ENCODE measurements at places on chromosomes 2 and 18.

- DNase-seq: peak; percentile 61
Observed at GRCh38 chr2:233409286-233409991, 55.1 kb downstream of the DGKD start.

DNA sequence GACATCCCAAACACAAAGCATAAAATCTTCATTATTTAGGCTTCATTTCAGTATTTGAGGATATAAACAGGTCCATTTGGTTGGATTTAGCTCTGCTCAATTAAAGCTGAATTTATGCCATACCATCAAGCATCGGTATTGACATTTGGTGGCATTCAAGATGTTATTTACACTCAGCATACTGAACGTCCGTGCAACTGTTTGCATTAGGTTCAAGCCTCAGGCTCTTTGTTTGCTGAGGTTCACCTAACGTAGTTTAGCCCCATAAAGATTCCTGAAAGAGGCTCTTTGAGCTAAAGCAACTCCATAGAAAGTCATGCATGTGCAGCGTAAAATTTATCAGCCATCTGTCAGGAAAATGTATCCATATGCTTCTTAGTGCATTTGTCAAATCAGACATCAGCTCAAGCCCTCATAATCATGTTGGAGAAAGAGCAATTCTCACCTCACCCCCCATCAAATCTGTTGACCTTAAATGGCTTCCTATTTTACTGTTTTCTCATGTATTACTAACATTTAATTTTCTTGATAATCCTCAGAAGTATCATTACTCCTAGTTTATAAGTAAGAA is 366.9 kb downstream of the EPHA4 start:
- no peak for DNase-seq

DNA sequence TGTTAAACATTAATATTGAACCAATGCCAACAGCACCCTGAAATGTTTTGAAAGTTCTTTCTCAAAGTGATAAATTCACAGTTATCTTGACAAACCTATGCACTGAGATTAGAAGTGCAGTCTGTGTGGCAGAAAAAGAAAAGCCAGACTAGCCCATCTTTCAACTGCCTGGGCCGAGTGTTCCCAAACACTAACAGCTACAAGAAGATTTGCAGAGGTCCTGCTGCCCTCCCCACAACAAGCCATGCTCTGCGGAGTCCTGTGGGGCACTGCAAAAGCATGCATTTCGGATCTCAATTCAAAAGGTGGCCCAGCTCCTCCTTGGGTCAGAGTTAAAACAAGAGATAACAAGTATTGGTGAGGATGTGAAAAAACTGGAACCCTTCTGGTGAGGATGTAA is 208.4 kb upstream of the TMEM200C start:
- DNase-seq: no peak

GRCh38 chr18:52339891-52340371 is at the start of gene DCC:
Gene DCC, plus strand, starts transcription at chr18:52340197. Its CDS starts 591 bp downstream, at chr18:52340788.
- DNase-seq: no peak

DNA sequence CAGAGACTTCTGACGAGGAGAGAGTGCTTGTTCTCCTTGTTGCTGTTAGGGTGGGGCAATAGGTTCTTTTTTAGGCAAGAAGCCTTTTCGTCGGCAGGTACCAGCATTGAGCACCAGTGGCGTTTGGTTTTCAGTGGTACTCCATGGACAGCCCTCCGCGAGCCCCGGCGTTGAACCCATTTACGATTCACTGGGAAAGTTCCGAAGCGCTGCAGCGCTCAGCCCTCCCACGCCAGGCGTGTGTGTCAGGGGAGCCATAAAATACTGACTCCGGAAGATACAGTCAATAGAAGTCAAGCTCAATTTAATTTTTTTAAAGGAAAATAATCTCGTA is 494 bp upstream of the ROCK1 start:
- peak; percentile 57 for DNase-seq

GRCh38 chr2:207231967-207232366 is 66.2 kb upstream of the KLF7 start:
- no peak for DNase-seq

- DNase-seq: no peak
Observed at GRCh38 chr2:212814941-212815340, 276.3 kb upstream of the ERBB4 start.

DNA sequence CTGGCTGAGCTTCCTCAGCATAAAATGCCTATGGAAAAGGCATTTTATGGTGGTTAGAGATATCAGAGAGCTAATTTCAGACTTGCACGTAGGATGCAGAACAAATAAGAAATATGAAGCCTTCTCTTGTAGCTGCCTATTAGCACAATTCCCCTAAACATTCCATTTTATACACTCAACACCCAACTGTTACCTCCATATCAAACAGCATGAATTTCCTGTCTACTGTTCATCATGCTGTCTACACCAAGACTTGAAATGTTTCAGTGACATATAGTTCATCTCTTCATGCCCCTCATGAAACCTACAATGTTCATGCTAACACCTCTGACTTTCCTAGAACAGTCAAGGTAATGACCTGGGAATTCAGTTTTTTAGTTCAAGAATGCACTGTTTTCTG is 249.9 kb downstream of the PIEZO2 start:
- no peak for DNase-seq

GRCh38 chr2:89819809-89820208 is 1128.3 kb downstream of the RPIA start:
- DNase-seq: no peak

DNA sequence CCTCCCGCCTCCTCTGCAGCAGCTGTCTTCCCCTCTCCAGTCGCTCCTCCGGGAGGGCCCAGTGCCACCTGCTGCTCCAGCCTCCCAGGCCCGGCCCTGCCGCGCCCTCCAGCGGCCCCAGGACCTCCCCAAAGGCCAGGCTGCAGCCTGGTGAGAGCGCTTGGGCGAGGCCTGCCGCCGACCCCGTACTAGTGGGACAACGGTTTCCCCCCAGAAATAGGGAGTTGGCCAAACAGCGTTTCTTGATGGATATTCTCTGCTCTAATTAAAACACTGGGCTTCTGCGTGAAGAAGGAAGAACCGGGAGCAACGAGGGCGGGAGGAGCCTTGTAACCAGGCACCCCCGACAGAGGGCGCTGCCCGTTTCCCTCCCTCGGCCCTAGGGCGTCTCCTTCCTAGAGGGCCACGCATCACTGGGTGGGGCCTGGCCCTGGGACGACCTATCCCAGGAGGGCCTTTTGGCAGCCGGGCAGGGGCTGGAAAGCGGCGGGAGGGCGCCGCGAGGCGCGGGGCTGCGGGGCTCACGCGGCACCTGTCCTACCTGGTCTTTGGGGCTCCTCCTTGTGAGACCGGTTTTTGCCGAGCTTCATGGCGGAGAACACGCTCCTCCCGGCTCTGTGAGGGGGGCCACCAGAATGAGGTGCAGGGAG is 25.4 kb upstream of the OTOF start:
- DNase-seq: peak; percentile 85

DNA sequence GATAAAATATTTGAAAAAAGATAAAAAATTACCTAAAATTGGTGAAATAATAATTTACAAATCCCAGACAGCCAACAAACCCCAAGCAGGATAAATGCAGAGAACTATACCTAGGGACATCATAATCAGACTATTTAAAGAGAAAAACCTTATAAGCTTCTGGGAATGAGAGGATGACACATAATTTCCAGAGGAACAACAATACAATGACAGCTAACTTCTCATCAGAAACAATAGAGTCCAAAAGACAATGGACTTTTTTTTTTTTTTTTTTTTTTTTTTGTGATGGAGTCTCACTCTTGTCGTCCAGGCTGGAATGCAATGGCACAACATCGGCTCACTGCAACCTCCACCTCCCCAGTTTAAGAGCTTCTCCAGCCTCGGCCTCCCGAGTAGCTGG is 65.2 kb downstream of the SOCS6 start:
- no peak for DNase-seq

- no peak for DNase-seq
Observed at GRCh38 chr2:88538362-88538917, 85.9 kb upstream of the FOXI3 start.

- DNase-seq: no peak
Observed at GRCh38 chr2:144707736-144708326, 187.9 kb upstream of the ZEB2 start.

DNA sequence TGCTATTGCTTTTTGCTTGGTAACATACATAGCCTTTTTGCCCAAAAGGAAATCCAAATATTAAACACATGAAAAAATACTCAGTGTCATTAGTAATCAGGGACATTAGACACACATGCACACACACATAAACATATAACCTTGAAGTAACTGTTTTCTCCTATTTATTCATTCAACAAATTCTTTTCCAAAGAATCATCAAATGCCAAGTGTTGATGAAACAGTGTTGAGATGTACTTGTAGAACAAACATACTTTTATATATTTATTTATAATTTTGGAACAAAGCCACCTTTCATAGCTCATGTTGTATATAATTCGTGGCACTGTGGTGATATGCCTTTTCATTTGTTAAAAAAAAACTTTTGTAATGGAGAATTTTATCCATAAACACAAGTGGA is 81.0 kb downstream of the APLF start:
- DNase-seq: no peak

DNA sequence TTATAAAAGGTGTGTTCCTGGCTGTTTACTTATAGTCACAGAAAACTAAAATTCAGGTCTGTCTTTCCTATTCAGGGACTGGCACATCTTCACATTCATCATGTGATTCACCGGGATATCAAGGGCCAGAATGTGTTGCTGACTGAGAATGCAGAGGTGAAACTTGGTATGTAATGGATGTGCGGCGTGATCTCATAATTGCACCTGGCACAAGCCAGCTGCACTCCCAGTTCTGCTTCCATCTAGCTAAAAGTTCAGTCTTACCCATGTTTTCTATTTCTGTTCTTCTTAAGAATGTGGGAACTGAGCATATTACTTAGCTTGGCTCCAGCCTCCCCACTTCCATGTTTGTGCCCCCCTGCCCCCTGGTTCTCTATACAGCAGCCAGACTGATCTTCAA is 131.9 kb downstream of the MAP4K4 start:
- no peak for DNase-seq

DNA sequence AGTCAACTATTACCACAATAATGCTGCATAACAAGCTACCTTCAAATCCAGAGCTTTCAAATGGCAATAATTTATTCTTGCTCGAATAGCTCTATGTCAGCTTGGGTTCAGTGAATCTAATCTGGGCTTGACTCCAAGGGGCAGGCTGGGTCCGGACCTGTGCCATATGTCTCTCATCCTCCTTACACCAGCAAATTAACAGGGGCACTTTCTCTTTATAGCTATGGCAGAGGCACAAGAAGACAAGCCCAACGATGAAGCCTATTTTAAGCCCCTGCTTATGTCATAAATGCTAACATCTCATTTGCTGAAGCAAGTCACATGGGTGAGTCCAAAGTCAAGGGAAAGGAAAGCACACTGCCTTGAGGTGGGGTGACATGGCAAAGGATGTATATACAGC is 13.3 kb upstream of the ZNF521 start:
- DNase-seq: no peak

- DNase-seq: no peak
Observed at GRCh38 chr2:177281400-177282180, 17.1 kb upstream of the NFE2L2 start.

DNA sequence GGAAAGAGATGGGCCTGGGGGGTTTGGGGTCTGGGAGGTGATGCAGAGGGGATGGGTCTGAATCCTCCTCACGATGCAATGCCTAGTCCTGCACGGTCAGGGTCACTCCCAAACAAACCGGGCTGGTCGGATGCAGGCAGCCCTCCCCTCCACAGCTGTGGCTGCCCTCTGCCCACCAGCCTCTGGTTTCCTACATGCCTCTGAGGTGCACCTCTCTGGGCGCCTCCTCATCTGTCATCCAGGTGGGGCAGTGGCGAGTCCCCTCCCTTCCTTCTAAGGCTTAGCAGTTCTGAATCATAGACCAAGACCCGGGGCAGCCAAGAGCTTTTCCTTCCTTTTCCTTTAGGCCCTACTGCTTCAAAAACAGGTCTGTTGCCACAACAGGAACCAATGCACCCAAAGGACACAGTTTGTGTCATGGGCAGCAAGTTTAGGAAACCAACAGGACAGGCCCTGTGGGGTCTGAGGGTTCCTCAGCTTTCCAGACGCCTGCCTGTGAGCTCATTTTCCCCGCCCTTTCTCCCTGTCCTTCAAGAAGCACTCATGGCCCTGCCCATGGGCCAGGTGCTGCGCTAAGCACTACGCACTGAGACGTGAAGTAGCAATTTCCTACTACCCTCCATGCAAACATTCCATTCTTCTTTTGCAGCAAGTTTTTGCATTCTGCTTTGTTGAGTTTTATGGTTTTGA is 6.5 kb upstream of the MAL start:
- no peak for DNase-seq

DNA sequence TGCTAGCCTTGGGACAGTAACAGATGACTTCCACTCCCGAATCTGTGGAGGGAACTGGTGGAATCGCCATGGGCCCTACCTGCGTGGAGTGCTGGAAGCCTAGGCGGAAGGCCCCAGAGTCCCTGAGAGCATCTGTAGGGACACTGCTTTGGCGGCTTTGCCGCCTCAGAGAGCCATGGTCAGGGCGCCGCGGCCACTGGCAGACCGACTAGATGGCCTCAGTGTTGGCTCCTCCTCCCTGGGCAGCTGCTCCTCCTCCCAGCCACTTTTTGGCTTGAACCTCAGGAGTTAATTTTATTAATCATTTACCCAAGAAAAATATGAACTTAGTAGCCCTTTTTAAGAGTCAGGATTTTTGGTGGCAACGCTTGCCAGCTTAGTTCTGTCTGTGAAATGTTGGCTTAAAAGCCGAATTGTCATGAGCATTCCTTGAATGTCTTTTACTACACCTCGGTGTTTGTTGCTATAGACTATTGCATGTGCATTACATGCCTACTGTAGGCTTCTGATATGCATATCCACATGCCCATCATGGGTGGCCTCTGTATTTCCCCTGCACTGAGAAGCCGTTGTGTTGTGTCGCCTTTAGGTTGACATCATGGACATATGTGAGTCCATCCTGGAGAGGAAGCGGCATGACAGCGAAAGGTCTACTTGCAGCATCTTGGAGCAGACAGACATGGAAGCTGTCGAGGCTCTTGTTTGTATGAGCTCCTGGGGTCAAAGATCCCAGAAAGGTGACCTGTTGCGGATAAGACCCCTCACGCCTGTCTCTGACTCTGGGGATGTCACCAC is 2.4 kb downstream of the KLF11 start:
- DNase-seq: no peak

DNA sequence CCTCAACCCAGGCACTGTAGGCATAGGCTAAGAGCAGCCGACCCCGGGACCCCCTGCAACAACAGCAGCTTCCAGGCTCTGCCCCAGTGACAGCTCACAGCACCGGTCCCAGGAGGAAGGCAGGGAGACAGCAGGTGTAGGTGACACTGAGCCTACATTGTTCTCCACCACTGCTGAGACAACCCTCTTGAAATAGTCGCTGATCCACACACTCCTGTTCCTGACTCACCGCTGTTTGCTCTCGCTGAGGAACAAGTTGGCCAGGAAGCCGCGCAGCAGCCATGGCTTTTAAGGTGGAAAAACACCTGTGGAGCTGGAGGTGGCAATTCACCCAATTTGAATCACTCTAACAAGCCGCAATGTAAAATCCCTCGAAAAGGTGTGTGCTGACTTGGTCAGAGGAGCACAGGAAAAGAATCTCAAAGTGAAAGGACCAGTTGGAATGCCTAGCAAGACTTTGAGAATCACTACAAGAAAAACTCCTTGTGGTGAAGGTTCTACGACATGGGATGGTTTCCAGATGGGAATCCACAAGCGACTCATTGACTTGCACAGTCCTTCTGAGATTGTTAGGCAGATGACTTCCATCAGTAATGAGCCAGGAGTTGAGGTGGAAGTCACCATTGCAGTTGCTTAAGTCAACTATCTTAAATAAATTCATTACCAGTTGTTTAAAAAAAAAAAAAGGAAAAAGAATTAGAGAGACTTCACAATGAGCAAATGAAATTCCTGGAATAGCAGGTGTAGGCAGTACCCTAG is 167.5 kb downstream of the ARL4C start:
- DNase-seq: no peak

- no peak for DNase-seq
Observed at GRCh38 chr2:105842555-105842954, 97.8 kb downstream of the NCK2 start.

- DNase-seq: no peak
Observed at GRCh38 chr2:69495861-69496260, 58.6 kb upstream of the NFU1 start.
